ENCODE measurements at places on chromosomes 3 and 15. TPM values are rescaled to one million over a fixed set of nuclear protein-coding genes. Genes with fewer than 3 reads are reported as not detected.

The TTBK2 gene
- total RNA-seq: 34.3 TPM

DNA sequence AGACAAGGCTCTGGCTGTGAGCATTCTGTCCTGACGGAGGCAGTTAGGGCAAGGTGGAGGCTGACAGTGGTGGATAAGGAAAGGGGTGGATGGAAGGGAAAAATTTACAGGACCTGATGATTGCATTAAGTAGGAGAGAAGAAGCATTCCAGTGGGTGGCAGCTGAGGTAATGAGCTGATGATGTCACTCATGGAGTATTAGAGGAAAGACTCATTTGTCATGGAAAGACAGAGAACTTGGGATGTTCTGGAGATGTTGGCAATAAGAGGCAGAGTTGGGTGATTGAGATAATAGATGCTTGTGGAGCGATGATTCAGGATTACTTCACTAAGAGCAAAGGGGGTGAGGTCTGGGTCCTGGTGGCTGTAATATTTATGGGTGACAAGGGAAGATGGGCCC is 63.6 kb upstream of the SCN5A start:
- no peak for DNase-seq

GRCh38 chr3:49813497-49814174 is at the start of gene UBA7:
UBA7 (minus strand) TSS chr3:49813953; CDS start chr3:49813787, 166 bp downstream.
- no peak for DNase-seq

GRCh38 chr15:75307778-75308390 is 25.2 kb downstream of the GOLGA6D start:
- no peak for DNase-seq

- DNase-seq: no peak
Observed at GRCh38 chr3:196706327-196706726, 5.7 kb downstream of the CEP19 start.
